B cell (primary cell): ENCODE measurements at places on chromosomes 4 and X. TPM values are rescaled to one million over a fixed set of nuclear protein-coding genes. Genes with fewer than 3 reads are reported as not detected.

The ASB9 gene
- not detected in 2 replicates for polyA plus RNA-seq

DNA sequence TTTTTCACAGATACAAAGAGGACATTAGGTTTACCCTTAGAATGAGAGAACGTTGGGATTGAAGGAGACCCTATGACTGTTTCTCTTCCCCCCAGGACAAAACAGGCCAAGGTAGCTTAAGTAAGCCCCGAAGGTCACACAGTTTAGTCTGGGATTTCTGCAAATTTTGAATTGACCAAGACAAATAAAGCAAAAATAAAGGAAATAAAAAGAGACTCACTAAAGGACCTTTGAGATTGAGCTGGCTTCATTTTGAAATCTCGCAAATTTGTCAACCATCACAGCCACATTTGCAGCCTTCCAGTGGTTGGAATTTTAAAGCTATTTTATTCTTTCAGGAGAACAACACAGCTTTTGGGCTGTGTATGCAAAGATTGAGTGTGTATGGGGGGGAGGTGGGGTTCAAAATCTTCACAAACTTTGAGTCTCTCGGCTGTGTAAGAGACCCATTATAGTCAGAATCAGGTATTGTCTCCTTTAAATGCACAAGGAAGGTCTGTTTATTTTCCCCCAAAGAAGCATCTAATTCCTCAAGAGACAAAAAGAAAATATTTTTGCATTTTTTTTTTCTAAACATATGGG lies 4.2 kb downstream of the TMSB4X start:
- DNase-seq: no peak
- peaks cover 54% of the 10 kb centered on the region for H3K4me1 ChIP-seq
- no peaks in the 10 kb centered on the region for H3K27me3 ChIP-seq

DNA sequence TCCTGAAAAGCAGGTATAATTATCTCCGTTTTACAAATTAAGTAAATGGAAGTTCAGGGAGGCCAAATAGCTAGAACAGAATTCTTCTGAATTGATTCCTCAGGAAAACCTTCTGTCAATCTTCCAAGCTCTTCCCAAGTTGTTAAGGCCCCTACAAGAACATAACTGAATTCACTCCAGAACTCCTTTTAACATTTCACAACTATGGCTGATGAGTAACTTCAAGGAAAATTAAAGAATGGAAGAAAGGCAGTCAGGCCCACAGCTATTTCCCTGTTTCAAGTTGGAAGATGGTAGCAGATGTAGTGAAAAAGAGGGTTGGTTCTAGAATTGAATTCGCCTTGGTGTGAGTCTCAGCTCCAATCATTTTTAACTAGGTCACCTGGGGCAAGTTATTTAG lies 15.9 kb downstream of the SETD7 start:
- H3K4me3 ChIP-seq: no peak overlapping the region
- H3K27ac ChIP-seq: no peak overlapping the region
- no peaks in the 10 kb centered on the region for H3K4me1 ChIP-seq
- no peaks in the 10 kb centered on the region for H3K27me3 ChIP-seq

The DCHS2 gene
- polyA plus RNA-seq: 0.06 and 0.16 TPM in 2 replicates

DNA sequence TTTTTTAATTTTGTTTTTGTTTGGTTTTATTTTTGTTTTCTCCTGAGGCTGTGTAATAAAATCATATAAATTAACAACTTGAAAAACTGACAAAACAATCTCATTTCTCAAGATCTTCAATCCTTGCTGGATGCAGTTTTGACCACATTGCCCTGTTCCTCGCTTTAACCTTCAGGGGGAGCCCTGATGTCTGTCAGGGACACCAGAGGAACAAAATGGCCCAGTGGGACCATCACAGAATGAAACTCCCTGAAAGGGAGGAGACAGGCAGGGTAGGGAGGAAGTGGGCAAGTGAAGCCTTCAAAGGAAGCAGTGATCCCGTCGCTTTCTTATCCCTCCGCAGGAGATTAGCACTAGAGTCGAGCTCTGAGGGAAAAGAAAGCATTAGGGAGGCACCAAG lies 274.9 kb upstream of the LDB2 start:
- no peaks in the 10 kb centered on the region for H3K4me1 ChIP-seq
- no peak overlapping the region for H3K27ac ChIP-seq
- H3K27me3 ChIP-seq: no peaks in the 10 kb centered on the region
- H3K36me3 ChIP-seq: no peaks in the 10 kb centered on the region
- DNase-seq: no peak
- H3K4me3 ChIP-seq: no peak overlapping the region

- H3K4me1 ChIP-seq: no peaks in the 10 kb centered on the region
- H3K27me3 ChIP-seq: no peaks in the 10 kb centered on the region
- no peak overlapping the region for H3K27ac ChIP-seq
- H3K36me3 ChIP-seq: no peaks in the 10 kb centered on the region
- H3K4me3 ChIP-seq: no peak overlapping the region
Observed at GRCh38 chr4:4477391-4477790, 64.5 kb downstream of the STX18 start.

The NDNF gene
- polyA plus RNA-seq: not detected in 2 replicates

DNA sequence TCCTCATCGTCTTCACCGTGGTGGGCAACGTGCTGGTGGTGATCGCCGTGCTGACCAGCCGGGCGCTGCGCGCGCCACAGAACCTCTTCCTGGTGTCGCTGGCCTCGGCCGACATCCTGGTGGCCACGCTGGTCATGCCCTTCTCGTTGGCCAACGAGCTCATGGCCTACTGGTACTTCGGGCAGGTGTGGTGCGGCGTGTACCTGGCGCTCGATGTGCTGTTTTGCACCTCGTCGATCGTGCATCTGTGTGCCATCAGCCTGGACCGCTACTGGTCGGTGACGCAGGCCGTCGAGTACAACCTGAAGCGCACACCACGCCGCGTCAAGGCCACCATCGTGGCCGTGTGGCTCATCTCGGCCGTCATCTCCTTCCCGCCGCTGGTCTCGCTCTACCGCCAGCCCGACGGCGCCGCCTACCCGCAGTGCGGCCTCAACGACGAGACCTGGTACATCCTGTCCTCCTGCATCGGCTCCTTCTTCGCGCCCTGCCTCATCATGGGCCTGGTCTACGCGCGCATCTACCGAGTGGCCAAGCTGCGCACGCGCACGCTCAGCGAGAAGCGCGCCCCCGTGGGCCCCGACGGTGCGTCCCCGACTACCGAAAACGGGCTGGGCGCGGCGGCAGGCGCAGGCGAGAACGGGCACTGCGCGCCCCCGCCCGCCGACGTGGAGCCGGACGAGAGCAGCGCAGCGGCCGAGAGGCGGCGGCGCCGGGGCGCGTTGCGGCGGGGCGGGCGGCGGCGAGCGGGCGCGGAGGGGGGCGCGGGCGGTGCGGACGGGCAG lies 792 bp downstream of the ADRA2C start:
- H3K27me3 ChIP-seq: no peaks in the 10 kb centered on the region
- no peaks in the 10 kb centered on the region for H3K4me1 ChIP-seq
- no peak overlapping the region for H3K27ac ChIP-seq
- DNase-seq: peak; percentile 15
- no peaks in the 10 kb centered on the region for H3K36me3 ChIP-seq

GRCh38 chr4:166121897-166122296 lies 248.9 kb downstream of the TLL1 start:
- no peaks in the 10 kb centered on the region for H3K4me1 ChIP-seq
- no peaks in the 10 kb centered on the region for H3K36me3 ChIP-seq
- no peak overlapping the region for H3K4me3 ChIP-seq
- H3K27me3 ChIP-seq: no peaks in the 10 kb centered on the region

- no peaks in the 10 kb centered on the region for H3K27me3 ChIP-seq
- peaks cover 19% of the 10 kb centered on the region for H3K4me1 ChIP-seq
- DNase-seq: no peak
- no peak overlapping the region for H3K4me3 ChIP-seq
Observed at GRCh38 chr4:78693777-78694456, 82.2 kb upstream of the BMP2K start.
